ENCODE measurements at places on chromosomes 1 and 21.

DNA sequence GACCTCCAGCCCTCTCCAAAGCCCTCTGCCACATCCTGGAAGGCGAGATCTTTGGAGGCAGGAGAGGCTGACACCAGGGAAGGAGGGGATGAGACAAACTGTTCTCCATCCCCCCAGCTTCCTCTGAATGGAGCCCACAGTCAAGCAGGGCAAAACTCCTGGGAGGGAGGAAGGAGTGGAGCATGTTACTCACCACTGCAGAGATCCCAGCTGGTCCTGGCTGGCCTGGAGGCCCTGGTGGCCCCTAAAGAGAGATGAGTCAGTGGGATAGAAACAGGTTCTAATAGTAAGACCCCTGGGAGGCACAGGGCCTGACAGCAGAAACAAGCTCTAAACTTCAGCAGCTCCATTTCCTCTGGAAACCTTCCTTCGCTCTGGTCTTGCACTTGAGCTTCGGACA, 14.0 kb upstream of the PEF1 start:
- DNase-seq, result no peak

GRCh38 chr1:69120817-69121216, 446.9 kb upstream of the LRRC7 start:
- no peak for DNase-seq

GRCh38 chr1:106534612-106535011, 521.9 kb upstream of the PRMT6 start:
- no peak for DNase-seq

DNA sequence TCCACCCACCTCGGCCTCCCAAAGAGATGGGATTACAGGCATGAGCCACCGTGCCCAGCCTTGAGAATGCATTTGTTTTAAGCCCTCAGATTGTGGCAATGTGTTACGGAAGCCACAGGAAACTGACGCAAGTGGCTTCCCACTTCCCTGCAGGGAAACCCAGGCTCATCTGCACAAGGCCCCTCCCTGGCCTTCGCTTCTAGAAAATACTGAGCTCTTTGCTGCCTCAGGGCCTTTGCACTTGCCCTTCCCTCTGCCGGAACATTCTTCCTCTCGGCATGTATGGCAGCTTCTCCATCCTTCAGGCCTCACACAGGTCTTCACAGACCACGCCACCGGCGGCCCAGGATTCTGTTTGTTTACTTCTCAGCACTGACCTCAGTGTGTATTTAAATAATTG, 137.0 kb upstream of the TMEM51 start:
- DNase-seq, result peak; percentile 62

DNA sequence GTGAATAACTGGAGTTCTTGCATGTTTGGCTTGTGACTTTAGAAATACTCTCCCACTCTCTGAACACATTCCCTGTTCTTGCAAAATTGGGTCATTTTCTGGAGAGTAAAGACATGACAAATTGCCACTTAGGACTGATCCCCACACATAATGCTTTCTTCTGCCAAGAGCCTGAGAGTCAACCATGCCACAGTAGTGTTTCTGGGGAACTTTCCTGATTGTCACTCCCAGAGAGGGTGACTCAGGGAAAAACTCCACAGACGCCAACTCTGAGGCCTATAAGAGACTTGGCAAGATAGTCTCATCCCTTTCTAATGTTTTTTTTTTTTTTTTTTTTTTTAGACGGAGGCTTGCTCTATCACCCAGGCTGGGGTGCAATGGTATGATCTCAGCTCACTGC, 157.8 kb downstream of the ATG4C start:
- DNase-seq, result no peak

GRCh38 chr1:22327411-22327810, 124.2 kb upstream of the ZBTB40 start:
- DNase-seq, result no peak

DNA sequence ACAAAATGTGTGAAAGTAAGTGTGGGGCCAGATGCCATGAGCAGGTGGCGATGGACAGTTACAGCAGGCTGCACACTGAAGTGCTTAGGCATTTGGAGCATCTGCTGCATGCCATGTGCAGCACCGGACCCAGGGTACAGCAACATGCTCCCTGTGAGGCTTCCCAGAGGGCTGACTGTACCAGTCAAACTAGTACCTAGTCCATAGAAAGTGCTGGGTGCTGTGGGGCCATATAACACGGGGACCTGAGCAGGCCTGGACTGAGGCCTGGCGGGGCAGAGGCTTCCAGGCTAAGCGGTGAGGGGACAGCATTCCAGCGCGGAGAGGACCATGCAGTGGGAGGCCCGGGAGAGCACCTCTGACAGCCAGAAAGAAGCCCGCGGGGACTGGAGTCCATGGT, 29.9 kb upstream of the PKP1 start:
- DNase-seq, result no peak

DNA sequence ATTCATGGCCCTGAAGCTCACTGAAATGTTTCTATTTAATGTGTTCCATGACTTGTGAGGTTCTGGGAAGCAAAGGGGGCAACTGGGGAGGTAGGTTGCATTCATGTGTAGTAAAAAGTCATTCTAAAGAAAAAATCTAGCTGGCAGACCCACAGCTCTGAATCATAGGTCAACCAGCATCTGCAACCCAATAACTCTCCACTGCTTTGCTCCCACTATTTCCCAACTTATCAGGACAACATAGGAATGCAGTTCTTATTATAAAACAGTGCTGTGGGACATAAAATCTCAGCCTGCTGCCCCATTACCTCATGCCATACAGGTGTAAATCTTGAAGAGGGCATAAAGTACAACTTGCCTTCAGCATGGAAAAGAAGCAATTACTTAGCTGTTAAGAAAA, 576.1 kb upstream of the PTBP2 start:
- DNase-seq, result no peak

DNA sequence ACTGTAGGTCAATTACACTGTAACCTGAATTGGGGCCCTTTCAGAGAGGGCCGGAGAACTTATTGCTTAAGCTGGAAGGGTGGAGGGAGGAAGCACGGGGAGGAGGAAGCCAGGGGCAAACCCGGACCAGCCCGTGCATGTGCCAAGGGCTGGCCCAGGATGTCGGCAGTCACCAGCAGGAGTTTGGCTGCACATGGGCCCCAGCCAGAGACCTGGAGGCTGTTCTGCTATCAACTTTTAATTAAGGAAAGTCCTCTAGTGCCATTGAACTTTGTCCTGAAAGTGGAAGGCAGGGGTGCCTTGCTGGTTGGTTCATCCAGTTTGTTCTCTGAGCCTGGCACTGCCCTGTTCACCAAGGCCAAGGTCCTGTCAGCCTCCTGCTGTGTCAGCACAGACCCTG, 200.8 kb upstream of the VAMP3 start:
- no peak for DNase-seq

DNA sequence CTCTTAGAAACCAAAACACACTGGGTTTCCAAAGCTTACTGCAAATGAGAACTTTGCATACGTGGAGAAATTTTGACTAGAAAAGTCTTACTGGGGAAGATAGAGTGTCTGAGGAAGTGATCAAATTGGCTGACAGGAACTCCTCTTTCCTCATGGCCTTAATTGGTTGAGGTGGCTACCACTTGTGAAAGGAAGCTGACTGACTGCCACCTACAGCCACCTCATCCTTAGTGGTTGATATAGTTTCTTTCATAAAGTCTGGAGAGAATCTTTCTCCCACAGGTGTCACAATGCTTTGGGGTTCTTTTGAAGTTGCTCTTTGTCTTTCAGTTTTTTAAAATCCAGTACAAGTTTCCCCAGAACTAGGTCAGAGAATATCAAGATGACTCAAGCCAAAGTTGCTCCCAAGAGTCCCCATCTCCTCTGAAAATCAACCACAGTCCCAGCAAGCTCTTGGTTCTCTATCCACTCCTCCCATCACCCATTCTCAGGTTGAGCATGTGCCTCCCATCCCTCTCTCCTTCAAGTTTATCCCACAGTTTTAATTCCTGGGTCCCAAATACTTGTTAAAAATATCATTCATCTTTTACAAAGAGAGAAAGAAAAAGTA, 43.3 kb downstream of the GPR88 start:
- no peak for DNase-seq

DNA sequence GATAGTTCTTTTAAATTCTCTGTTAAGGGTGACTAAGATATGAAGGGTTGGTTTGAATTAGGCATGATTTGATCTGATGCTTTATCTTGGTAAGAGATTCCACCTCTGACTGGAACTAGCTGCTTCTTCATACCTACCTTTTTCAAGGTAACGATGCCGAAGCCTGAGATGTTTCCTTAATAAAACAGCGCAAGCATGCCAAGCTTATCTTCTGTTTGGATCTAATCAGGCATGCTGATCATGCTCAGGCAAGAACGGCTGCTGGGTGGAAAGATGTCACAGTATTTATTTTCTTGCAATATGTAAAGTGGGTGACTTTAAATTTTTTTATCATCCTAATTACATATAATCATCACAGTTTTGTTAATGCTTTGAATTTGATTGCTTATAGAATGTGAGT, 148.7 kb downstream of the ADGRL2 start:
- DNase-seq, result no peak

DNA sequence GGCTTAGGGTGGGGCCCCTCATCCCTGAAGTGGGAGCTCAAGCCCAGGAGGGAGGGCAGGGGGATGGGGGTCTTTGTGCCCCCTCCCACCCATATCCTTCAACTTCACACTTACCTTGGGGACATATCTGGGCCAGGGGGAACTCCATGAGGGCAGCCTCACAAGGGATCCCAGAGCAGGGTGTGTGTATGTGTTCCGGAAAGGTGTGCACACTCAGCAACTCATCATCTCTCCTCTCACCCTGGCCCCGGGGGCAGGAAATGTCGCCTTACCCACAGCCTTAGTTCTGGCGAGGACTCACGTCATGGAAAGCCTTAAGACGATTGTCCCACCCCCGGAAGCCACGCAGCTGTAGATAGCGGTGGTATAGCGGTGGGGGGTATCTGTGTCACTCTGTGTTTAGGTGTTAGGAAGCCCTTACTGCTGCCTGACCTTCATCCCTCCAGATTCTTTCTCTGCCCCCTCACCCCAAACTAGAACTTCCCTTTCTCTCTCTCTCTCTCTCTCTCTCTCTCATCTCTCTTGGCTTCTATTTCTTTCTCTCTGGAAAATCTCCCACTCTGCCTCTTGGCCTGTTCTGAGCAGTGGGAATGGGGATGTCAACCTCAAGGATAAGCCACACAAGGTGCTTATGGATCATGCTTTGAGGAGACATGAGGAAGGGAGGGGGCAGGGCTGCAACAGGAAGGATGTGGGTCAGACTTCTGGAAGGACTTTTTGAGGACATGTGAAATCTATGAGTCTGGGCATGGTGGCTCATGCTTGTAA, at the start of gene SH2D2A:
Gene SH2D2A, minus strand, starts transcription at position 288 of the 768 bp plus-strand sequence. Its CDS starts 140 bp downstream, at position 148.
- DNase-seq, result peak; percentile 64

- no peak for DNase-seq
These were observed 982 bp upstream of the TRIM17 start for GRCh38 chr1:228417483-228418203.

DNA sequence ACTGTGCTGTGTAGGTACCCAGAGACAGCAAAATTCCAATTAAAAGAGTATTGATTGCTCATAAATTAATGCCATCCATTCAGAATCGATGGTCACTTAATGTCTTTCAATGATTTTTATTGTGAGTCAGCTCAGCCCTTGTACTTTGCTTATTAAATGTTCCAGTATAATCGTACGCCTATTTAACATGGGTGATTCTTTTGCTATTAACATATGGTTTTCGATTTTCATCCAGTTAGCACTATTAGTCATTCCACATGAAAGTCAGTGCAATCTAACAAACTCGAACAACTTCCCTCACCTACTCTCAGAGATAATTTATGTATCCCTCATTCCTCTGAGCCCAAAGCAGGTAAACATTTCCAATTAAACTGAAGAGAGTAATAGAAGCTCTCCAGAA, 109.6 kb upstream of the APP start:
- no peak for DNase-seq

GRCh38 chr1:64323054-64323453, 119.6 kb downstream of the UBE2U start:
- no peak for DNase-seq

GRCh38 chr1:79955966-79956365, 949.4 kb upstream of the ADGRL4 start:
- DNase-seq, result no peak

GRCh38 chr1:48236716-48237470, 14.4 kb downstream of the SLC5A9 start:
- DNase-seq, result no peak

DNA sequence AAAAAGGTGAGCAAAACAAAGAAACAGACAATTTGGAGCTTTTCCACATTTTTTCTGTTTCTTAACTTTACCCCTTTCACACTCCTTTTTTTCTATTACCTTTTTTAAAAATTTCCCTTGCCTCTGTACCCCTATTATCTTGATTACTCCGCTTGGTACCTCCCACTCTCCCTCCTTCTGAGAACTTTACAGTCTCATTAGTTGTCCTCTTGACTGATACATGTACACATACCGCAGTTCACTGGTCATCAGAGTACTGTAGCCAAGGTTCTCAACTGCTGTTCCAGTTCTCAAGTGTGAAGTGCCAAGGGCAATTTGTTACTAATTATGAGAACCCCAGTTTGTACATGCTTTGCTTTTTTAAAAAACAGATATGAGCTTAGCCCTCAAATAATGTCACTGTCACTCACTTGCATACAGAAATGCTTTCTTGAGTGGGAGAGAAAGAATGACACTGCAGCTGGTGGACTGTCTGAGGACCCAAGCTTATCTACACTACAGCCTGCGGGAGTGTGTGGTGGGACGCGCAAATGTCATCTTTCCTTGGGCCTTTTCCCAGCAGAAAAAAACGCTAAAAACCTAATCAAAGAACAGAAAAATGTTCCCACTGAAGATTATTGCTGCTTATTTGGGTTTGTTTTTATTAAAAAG, 160.8 kb downstream of the DISP1 start:
- no peak for DNase-seq

GRCh38 chr1:17192394-17193221, 12.3 kb upstream of the PADI1 start:
- no peak for DNase-seq

DNA sequence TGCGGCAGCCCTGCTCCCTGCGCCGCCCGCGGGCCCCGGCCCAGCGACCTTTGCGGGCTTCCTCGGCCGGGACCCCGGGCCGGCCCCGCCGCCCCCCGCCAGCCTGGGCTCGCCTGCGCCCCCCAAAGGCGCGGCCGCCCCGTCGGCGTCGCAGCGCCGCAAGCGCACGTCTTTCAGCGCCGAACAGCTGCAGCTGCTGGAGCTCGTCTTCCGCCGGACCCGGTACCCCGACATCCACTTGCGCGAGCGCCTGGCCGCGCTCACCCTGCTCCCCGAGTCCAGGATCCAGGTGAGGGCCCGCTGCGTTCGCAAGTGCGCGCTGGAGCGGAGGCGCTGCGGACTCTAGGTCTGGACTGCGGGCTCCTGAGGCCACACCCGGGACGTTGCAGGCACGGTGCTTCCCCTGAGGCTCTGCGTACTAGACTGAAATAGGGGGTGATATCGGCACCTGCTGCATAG, 351 bp downstream of the MIXL1 start:
- DNase-seq, result no peak

DNA sequence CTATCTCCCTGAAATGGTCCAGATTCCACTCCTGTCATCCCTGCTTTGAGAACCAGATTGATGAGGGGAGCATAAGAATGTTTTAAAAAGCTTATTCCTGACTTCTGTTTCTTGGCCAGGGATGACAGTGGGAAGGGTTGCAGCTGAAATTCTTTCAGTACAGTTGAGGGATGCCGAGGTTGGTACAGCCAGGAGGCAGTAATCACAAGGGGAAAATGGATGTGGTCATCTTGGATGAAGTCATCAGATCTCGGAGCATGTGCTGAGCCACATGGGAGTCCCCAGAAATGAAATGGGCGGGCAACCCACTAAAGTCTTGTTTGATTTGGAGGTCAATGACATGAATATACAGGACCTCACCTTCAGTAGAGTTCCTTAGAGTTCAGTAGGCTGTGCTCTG, 18.7 kb upstream of the PLA2G2E start:
- DNase-seq, result no peak

All from GF-D8 (cell line).